ENCODE measurements at places on chromosomes 13 and 19.

- no peak for DNase-seq
Measured at GRCh38 chr19:10812196-10812595, 23.8 kb downstream of the TMED1 start.

DNA sequence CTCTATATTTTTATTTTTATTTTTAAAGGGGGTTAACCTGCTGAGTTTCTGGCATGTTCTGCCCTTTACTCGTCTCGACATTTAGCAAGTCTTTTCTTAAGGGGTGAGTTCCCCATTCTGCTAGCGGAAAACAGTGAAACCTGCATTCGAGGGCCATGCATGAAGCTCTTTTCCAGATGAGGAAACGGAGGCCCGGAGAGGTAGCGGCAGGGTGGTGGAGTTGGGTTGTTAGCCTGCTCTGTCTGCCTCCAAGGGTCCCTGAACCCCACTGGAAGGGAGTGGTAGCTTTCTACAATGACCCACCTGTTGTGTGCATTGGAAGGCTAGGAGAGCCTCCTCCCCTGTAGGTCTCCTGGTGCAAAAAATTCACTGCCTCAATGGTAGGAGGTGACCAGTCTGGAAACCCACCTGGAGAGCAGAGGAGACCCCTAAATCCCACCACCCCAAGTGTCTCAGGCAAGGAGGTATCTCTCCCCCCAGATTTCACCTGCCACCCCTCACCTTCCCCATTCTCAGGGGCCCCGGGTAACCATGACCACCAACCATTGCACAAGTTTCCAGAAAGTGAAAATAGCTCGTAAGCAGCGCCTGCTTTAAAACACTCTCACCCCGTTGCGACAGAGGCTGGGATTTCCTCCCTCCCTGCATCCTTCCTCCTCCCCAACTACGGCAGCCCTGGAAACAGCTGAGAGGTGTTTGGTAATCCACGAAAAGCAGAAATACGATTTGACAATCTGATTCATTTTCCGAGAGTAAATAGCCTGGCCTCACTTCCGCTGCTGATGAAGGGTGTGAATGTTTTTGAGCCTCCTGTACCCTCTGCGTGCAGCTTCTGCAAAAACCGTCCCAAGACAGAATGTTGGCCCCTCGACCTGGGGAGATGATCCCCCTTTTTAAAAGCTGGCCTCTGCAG, 3.5 kb downstream of the KLF2 start:
- DNase-seq = peak; percentile 72

GRCh38 chr19:13366529-13367143, 139.6 kb downstream of the CACNA1A start:
- DNase-seq = peak; percentile 53

DNA sequence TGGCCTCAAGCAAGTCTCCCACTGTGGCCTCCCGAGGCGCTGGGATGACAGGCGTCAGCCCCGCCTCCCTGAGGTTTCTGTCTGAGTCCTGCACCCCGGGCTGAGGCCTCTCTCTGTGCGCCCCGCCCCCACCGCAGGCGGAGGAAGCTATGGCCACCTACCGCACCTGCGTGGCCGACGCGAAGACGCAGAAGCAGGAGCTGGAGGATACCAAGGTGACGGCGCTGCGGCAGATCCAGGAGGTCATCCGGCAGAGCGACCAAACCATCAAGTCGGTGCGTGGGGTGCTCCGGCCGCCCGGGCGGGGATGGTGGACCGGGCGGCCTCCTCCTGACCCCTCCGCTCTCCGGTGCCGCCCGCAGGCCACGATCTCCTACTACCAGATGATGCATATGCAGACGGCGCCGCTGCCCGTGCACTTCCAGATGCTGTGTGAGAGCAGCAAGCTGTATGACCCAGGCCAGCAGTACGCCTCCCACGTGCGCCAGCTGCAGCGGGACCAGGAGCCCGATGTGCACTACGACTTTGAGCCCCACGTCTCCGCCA, 12.7 kb downstream of the ARHGAP45 start:
- no peak for DNase-seq

GRCh38 chr13:99929866-99930265, 41.7 kb downstream of the ZIC5 start:
- DNase-seq = no peak
